ENCODE measurements at places on chromosomes 4 and X.
A peak's percentile ranks its signal among the peaks of the same experiment; 100 is the strongest.

DNA sequence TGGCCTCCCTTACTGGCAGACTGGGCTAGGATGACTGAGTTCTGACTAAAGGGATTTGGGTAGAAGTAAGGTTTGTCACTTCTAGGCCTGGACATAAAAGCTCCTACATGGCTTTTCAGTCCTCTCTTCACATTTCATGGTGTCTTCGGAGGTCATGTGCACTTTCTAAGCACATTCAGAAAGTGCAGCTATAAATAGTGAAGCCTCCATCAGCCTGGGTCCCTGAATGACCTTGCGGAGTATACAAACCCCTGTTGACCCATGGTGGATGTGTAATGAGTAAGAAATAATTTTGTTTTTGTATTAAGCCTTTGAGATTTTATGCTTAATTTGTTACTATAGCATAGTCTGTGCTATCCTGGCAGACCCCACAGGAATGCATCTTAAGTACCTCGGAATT lies 154.0 kb downstream of the STOX2 start:
- no peak for DNase-seq

- DNase-seq: no peak
These were observed 205.3 kb downstream of the TENM3 start for GRCh38 chr4:182448281-182449151.

DNA sequence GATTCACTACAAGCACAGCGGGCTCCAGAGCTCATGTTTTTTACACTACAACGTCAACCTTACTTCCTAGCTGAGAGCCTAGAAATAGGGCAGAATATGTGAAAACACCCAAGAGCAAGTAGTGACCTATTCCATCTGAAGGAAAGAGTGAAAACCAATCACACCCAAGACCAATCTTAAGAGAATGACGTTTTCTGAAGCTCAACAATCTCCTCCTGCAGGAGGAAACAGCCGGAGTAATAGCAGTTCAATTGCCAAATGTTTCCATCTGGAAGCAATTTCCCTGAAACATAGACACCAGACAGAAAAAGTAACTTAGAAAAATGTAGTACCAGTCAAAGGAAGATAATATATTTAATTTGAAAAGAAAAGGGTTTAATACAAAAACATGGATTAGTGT lies 142.4 kb downstream of the ANXA5 start:
- DNase-seq: no peak

- DNase-seq: no peak
These were observed 41.3 kb downstream of the RAPGEF2 start for GRCh38 chr4:159144112-159144694.

DNA sequence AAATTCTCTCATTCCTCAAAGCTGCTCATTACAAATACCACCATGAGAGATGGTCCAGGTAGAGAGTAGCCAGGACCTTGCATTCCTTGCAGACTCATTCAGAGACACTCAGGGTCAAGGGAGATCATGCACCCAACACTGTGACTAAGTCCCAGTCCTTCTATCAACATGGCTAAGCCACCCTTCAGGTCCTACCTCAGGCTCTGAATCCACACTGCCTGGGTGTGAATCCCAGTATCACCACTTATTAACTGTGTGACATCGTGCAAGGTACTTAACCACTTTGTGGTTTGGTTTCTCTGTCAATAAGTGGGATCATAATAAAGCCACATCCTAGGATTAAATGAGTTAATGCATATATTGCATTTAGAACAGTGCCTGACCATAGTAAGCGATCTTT lies 124.1 kb upstream of the NEIL3 start:
- DNase-seq: no peak

GRCh38 chr4:137312257-137312656 lies 220.0 kb downstream of the PCDH18 start:
- DNase-seq: no peak

DNA sequence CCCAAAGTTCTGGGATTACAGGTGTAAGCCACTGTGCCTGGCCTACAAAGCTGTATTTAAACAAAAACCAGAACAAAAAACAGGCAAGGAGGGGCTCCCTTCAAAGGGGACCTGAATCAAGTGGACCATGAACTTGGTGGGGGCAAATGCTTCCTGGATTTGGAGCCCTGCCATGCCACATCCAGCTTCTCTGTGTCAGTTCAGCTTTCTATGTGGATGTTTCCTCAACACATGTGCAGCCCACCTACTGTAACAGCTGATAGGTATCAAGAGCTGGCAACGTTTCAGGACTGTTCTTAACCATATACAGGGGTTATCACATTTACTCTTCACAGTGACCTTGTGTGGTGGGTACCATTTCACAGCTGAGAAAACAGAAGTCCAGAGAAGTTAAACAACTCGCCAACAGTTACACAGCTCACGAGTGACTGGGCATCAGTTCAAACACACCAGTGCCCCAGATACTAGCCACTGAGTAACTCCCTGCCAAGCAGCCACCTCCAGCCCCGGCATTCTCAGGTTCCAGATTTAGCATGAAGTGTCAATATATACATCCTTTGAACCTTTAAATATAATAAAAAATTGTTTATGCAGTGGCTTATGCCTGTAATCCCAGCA lies 7.5 kb downstream of the GPR143 start:
- no peak for DNase-seq

GRCh38 chr4:93183576-93183975 lies 645.0 kb upstream of the ATOH1 start:
- no peak for DNase-seq

- peak; percentile 74 for DNase-seq
These were observed 192.5 kb upstream of the STK26 start for GRCh38 chrX:131830400-131831184.

DNA sequence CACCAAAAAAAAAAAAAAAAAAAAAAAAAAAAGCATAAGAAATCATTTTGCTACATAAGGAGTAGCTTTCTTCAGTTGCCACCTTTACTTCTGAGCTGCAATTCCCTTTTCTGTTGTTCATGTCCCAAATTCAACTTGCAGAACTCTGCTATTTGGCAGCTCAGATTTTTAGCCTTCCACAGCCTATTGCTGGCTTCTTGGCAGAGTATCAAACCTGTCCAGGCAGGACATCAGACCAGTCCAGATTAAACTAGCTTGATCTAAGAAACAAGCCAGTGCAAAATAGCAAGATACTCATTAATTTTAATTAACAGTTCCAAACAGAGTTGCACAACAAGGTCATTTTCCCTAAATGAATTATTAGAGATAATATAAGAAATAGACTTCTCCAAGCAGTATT lies 123.6 kb upstream of the NR3C2 start:
- DNase-seq: no peak

GRCh38 chr4:92962831-92963230 lies 659.1 kb downstream of the GRID2 start:
- DNase-seq: no peak

- no peak for DNase-seq
These were observed 172.3 kb downstream of the SHROOM3 start for GRCh38 chr4:76607266-76607799.

DNA sequence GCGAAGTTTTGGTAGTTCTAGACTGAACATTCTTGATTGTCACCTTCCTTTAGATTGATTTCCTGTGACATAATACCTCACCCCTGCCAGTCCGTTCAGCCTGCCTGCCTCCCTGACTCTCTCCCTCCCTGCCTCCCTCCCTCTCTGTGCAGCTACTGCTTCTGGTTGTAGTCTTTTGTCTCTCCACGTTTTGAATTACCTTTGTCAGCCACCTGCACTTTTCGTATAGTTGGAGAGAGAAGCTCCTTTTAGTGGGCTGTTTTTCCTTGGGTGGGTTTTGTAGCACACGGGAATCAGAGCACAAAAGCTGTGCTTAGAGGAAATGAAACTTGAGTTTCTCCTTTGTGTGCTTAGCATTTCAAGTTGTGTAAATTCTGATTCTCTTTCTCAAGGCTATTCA lies 32.6 kb upstream of the MSMO1 start:
- DNase-seq: no peak

DNA sequence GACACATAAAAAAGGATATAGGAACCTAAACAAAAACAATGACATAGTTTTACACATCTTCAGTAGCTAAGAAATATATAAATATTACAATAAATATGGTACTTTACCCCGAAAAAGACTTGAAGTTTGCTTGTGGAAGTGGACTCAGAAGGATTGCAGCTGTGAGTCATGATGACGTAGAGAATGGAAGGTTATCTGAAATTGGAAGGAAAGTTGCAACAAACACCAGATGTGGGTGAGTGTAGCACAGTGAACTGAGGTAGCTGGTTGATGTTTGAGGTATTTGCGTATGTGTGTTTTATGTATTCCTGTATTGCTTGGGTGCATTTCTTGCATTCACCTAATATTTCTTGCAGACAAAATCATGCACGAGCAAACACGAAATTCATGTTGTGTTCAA lies 113.0 kb downstream of the ARX start:
- DNase-seq: no peak

- no peak for DNase-seq
These were observed 97.1 kb downstream of the NFKB1 start for GRCh38 chr4:102598086-102598761.

GRCh38 chr4:28256295-28256694 lies 1395.7 kb downstream of the STIM2 start:
- no peak for DNase-seq

DNA sequence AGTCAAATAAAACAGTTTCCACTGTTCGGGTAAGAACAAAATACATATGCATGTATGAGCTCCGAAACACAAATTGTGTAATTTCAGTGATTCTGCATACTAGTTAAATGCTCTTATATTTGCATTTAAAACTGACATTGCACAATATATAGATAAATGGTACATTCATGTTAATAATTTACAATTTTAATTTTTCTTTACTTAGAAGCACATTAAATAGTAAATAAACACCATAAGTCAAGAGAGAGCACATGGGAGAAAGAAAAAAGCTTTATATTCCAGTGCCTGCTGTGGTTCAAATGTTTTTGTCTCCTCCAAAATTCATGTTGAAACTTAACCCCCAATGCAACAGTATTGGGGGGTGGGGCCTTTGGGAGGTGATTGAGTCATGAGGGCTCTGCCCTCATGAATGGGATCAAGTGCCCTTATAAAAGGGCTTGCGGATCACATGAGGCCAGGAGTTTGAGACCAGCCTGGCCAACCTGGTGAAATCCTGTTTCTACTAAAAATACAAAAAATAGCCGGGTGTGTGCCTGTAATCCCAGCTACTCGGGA lies 322.9 kb downstream of the BCOR start:
- DNase-seq: no peak

DNA sequence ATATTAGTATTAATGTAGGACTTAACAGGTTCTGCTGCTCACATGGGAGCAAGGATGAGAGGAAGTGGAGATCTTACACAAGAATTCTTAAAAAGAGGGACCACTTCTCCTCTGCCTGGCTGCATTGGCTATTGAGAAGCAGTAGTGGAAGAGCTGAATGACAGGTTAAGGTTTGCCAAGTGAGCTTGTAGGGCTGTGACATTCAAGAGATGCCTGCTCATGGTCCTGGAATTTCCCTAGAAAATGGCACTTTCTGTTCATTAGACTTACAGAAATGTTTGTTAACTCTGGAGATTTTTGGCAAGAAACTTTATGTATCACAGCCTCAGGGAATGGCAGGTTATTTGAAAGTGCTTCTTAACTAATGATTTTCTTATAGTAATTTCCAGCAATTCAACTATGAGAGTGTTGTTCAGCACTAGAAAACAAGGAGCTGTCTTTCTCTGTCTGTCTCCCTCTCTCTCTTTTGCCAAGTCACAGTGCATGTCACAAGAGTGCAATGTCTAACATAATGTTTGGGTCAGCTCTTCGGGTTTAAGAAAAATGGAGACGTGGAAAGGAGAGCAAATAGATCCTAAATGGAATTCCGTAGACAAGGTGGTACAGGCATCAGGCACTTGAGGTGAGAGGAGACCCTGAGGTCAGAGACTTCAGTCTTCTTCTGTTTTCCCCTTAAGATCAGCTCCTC lies 8.3 kb upstream of the NAP1L5 start:
- no peak for DNase-seq

DNA sequence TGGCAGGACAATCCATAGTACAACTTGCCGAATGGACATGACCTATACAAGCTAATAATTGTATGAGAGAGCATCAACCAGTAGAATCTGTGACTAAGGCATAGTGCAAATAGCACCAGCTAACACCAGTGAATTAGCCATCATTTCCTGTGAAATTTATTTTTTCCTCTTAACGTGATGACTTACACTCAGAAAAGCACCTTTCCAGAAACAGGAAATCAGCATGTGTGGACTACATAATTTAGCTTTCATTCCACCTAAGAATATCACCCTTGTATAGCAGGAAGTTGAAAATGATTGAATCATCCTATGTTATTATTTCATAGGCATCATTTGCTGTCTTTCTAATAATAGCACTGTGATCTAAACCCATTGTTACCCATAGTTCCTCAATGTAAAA lies 1393.4 kb upstream of the PCDH7 start:
- no peak for DNase-seq

DNA sequence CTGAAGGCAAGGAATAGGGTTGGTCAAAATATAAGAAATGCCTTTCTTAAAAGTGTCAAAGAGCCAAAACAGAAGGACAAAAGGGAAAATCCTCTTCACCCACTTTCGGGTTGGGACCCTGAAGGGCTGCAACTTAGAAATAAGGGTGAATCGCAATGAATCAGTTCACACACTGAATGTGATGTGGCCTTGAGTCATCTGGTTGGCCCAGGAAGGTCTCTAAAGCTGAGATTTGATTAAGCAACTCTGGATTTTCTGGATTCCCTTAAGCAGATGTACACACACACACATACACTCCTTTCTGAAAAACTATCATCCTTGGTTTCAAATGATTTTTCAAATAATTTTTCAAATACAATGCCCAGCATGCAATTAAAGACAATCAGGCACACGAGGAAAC lies 13.1 kb downstream of the TAB3 start:
- no peak for DNase-seq

DNA sequence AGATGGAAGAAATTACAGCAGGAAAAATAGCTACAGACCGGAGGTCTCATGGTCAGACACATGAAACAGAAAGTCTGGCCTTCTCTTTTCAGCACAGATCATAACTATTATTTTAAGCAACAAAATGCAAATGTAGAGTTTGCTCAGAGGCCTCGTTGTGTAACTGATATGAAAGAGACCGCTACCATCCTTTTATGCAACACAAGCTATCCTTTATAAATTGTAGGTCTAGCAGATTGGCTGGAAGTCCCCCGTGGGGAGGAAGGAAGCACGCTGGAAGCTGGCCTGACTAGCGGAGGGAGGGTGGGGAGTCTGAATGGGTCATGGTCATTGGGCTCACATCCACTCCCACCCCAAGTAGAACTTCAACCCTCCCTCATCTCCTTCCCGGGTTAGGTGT lies 27.7 kb downstream of the DMP1 start:
- no peak for DNase-seq

GRCh38 chrX:110123331-110123782 lies 120.4 kb downstream of the TMEM164 start:
- no peak for DNase-seq

- no peak for DNase-seq
These were observed 8.2 kb upstream of the EFNB1 start for GRCh38 chrX:68820476-68821110.

Measured in hematopoietic multipotent progenitor cell treated with erythropoietin and hydrocortisone succinate and interleukin-3 and kit ligand, for 15 days (in vitro differentiated cells).